ENCODE measurements at places on chromosomes 6 and 20.

GRCh38 chr6:63787021-63787420 is 151.4 kb downstream of the PHF3 start:
- no peak for DNase-seq

DNA sequence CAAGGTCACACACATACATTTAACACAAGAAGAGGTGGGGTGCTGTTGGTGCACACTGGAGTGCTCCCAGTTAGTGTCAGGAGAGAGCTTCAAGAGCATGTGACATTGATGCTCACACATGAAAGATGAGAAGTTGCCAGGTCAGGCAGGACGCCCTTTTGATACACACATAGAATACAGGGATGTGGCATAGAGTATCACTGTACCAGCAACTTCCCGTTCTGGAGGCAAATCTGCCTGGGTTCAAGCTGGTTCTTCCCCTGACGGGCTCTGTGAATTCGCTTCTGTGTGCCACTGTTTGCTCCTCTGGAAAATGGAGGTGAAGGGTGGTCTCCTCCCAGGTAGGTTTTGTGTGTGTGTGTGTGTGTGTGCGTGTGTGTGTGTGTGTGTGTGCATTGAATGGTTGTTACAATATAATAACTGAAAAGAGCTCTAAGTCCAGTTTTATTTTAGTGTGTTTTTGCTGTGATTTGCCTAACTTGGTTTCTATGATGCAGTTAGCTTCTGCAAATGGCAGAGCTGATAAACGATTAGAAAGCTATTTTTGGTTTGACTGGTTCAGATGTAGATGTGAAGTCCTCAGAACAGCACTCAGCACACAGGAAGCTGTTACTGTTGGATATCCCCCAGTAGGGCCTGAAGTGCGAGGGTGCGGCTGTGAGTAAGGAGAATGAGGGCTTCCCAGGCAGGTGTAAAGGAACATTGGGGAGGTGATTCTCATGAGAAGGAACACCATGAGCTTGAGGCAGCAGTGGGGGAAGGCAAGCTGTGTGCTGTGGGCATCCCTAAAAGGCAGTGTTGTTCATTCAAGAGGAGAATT is 53.4 kb downstream of the HIVEP1 start:
- no peak for DNase-seq

DNA sequence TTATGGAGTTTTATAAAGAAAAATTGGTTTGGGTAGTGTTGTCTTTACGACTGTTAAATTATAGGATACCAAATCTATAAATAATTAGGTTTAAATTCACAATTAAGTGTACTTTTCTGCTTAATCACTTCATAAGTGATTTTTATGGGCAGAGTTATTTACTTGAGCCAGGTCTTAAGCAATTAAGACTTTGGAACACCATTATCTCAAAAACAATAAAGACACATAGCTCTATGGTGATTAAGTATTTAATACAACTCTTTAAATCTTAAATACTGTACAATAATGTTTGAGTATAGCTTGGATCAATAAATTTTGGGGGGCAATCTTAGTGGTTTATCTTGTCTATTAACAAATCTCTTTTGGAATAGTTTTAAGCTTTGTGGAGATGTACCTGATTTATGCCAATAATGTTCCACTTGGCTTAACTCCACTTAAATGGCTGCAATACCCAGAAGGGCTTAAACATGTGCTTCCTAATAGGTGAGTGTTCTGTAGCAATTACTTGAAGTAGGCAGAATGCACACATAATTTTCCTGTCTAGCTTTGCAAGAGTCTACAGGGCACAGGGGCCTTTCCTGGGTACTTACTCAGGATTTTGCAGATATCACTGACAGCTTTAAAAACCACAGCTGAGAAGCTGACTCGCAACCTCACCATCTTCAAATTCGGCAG is 7.5 kb downstream of the FERMT1 start:
- DNase-seq, result no peak

GRCh38 chr20:56924292-56925081 is 295.4 kb downstream of the TFAP2C start:
- no peak for DNase-seq

Data from epithelial cell of prostate (primary cell).